Kidney epithelial cell (primary cell): ENCODE measurements at places on chromosomes 1 and 21. TPM values are rescaled to one million over a fixed set of nuclear protein-coding genes. Genes with fewer than 3 reads are reported as not detected.
A peak's percentile ranks its signal among the peaks of the same experiment; 100 is the strongest.

DNA sequence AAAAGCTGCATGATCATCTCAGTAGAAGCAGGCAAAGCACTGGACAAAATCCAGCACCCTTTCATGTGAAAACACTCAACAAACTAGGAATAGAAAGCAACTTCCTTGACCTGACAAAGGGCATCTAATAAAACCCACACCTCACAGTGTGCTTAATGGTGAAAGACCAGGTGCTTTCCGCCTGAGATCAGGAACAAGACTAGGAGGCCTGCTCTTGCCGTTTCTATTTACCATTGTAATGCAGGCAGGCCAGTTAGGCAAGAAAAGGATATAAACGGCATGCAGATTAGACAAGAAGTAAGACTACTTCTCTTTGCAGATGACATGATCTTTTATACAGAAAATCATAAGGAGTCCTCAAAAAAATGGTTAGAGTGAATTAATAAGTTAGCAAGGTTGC, 37.2 kb downstream of the SLC37A1 start:
- DNase-seq, result no peak

DNA sequence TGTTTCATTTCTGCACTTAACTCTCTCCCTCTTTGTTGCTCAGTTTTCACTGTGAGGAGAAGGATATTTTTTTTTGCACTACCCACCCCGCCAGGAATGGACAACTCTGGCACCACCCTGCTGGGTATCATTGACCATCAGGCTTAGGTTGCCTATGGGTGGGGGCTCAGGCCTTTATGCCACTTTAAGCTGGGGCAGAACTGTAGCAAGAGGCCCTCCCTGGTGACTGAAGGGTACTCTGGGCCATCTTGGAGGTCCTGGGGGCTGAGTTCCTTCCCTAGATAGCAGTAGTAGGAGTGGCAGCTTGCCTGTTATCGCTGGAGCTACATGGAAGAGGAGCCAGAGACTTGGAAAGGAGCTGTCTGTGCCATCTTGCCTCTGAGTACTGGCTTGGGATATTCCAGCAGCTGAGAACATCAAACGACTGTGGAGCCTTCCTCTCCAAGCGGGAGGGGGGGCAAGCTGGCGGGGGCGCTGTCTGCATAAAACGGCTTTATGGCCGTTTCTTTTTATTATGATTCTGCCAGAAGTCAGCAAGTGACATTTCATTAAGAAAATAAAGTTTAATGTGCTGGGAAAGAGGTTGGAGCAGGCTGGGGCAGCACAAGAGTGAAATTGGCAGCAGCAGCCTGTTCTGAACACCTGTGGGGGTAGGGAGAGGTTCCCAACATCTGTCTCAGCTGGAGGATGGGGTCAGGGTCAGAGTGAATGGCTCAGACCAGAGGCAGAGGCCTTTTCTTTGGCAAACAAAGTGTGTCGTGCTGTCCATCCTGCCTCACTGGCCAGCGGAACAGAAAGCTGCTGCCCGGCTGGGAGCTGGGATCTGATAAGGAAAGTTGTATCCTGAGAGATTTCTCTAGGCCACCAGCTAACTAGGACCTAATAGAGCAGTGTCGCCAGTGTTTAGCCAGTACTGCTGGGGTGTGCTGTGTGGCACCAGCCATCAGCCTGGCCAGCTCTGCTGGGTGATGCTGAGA, 32.9 kb downstream of the TMEM53 start:
- DNase-seq, result no peak

- no peak for DNase-seq
Measured at GRCh38 chr1:71054281-71054731, 6.7 kb upstream of the PTGER3 start.

- no peak for DNase-seq
Measured at GRCh38 chr1:43491061-43491460, 37.3 kb upstream of the HYI start.

- DNase-seq, result no peak
Measured at GRCh38 chr1:152190589-152190988, 31.6 kb upstream of the RPTN start.

DNA sequence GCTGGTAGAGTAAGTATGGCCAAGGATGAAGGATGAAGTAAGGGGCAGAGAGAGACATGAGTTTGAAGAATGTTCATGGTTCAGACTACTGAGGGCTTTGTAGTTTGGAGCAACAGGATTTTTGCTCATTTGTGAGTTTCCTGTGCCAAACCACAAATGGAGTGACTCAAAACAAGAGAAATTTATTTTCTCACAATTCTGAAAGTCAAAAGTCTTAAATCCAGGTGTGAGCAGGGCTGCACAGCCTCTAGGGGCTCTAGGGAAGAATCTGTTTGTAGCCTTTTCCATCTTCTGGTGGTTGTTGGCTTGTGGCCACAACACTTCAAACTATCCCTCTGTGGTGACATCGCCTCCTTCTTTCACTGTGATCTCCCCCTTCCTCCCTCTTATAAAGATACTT, 58.9 kb downstream of the RHOU start:
- no peak for DNase-seq

DNA sequence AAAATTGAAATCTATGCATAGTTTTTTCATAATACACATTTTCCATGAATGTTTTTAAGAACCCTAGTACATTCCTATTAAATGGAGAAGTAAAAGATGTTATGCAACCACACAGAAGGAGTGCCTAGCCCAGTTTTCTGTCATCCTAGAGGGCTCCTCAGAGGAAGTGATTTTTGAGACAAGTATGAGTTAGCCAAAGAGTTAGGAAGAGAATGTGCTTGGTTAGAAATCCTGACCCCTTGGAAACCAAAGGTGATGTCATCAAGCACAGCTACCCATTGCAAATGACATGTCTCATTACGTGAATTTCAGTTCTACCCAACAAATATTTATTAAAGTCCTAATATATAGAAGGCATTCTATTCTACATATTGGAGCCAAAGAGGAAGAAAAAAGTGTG, 88.9 kb upstream of the TNFSF4 start:
- no peak for DNase-seq

GRCh38 chr1:93804412-93804811, 74.6 kb downstream of the DNTTIP2 start:
- DNase-seq, result peak; percentile 43

DNA sequence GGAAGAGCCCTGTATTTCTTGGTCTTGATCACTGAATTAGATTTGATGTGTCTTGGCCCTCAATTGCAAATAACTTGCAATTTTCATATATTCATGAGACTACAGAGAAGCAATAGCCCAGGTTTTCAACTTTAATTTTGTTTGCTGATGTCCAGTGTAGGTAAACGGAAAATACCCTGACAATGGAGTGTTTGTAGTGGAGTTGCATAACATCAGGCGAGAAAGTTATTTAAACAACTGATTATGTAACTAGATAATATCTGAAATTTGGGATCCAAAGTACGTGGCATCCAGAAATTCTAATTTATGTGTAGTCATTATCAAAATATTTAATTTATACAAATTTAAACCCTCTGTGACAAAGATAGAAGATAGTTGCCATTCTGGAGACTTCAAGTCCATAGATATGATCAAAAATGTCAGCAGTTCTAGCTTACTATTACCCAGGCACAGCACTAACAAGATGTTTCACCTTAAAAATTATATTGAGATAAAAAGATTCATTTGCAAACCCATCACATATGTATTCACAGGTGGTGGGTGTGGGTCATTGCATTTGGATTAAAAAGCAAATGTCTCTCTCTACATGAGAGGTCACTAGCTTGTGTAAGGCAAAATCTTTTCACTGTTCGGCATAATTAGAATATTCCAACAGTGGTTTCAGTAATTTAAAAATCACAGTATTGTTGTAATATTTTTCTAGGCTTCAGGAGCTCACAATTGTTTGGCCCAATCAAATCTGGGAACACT, 150.7 kb downstream of the KCTD3 start:
- no peak for DNase-seq

- DNase-seq, result no peak
Measured at GRCh38 chr1:37096523-37096922, 62.2 kb upstream of the GRIK3 start.

- no peak for DNase-seq
Measured at GRCh38 chr1:244414543-244414942, 37.2 kb downstream of the ADSS2 start.

- no peak for DNase-seq
Measured at GRCh38 chr21:14889080-14889810, 175.6 kb downstream of the NRIP1 start.

- DNase-seq, result peak; percentile 71
Measured at GRCh38 chr1:159000625-159001024, 9.1 kb upstream of the IFI16 start.

DNA sequence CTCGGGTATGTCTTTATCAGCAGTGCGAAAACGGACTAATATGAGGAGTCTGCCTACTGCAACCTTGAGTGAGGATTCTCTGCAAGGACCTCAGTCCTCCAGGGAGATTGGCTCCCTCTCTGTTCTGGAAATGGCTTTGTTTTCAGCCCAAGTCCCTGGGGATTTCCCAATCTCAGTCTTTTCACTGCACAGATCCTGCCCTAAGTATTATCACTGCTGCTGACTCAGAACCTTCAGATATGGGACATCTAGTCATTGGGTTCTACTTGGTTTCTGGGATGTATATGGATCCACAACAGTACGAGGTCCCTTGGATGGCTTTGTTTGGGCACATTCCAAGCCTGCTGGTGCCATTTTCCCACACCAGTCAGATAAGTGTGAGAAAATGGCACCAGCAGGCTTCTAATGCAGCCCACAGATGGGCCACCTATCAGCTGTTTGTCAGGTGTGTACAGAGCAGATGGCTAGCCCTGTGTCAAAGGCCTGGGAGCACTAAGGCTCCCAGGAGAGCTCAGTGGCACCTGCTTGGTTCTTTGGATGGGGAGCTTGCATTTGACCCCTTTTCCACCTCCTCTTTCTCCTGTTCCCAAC, 27.4 kb downstream of the ELF3 start:
- DNase-seq, result no peak

GRCh38 chr1:40641601-40642242, 23.8 kb downstream of the RIMS3 start:
- no peak for DNase-seq

DNA sequence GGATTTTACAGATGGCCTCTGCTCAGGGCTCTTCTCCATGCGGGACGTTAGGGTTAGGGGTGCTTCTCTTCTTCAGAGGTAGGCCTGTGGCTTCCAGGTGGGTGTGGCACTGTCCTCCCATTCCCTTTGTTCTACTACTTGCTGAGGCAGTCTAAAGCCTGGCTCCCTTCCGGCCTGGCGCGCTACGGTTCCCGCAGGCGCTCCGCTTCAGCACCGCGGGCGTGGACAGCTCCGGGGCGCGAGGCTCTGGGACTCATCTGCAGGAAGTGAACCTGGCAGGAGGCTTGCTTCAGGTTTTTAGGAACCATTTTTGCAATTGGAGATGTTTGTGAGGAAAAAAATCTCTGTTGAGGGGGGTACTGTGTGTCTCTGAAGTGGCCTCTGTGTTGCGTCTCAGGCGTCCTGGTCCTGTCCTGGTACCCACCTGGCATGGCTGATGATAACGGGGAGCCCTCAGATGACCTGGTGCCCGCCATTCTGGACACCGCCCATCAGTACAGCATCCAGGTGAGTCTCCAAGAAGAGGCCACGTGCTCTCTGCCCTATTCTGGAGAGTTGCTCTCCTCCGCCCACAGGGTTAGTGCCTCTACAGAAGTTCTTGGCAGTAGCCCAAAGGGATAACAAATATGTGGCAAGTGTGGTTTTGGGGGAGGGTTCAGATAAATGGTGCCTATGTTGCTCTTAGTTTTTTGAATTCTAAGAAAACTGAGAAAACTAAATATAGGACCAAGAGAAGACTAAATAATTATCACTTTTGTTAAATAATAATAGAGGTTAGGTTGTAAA, 1.9 kb downstream of the MANEAL start:
- no peak for DNase-seq

DNA sequence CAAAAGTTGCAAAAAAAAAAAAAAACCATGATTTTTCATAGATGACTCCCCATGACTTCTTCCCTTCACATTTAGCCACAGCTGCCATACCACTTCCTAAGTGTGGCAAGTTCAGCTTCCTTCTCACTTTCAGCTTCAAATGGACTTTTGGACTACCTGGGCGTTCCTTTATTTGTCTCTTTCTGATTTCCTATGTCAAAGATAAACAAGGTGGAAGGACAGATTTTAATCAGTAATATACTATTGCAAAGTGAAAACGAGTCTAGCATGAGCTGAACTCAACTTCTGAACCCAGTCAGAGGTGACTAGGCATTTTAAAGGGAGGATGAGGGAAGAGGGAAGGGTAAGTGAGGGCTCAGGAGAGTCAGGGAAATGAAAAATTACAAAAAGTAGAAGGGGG, 14.4 kb upstream of the SCCPDH start:
- no peak for DNase-seq

GRCh38 chr21:31509194-31510017, 150.1 kb upstream of the SOD1 start:
- DNase-seq, result no peak

DNA sequence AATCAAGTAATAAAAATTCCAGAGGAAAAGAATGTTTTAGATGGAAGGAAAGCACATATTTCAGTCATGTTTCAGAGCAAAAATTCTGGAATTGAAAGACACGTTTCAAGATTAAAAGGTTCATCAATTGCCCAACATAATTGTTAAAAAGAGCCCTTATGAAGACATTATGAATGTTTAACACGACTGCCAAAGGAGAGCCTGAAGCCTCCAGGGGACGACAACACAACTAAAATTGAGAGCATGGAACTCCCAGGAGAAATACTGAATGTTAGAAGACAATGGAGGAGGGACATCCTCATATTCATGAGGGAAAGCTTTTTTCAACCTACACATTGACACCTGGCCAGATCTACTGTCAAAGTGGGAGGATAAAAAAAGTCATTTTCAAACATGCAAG, 16.0 kb downstream of the OR2T11 start:
- no peak for DNase-seq

DNA sequence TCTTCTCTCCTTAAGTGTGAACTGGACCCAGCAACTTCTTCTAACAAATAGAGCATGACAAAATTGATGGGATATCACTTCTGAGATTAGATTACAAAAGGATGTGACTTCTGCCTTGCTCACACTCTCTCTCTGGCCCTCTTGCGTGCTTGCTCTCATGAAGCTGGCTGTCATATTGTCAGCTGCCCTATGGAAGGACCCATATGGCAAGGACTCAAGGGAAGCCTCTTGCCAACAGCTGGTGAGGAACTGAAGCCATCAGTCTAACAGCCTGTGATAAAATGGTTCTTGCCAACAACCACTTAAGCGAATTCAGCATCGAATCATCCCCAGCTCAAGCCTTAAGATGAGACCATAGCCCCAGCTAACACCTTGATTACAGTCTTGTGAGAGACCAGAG, 4.8 kb upstream of the TLR5 start:
- DNase-seq, result no peak

Gene LSS
- total RNA-seq, result 74.5 and 93.0 TPM in 2 replicates

Gene CAMSAP2
- 31.9 TPM in 2 replicates for total RNA-seq

Gene TFF2
- total RNA-seq, result not detected in 2 replicates

Gene MTHFR
- total RNA-seq, result 23.1 and 26.6 TPM in 2 replicates

Gene INAVA
- total RNA-seq, result 185 and 292 TPM in 2 replicates

Gene GPR157
- total RNA-seq, result 6.4 and 9.4 TPM in 2 replicates

Gene HOOK1
- total RNA-seq, result 8.9 and 10.9 TPM in 2 replicates

Gene RBM11
- total RNA-seq, result 4.6 and 6.1 TPM in 2 replicates

Gene RASAL2
- 18.3 and 20.8 TPM in 2 replicates for total RNA-seq

Gene CALML6
- 0.04 TPM in 1 of 2 replicates, not detected in the other for total RNA-seq

Gene ADAMTS1
- 27.1 and 32.9 TPM in 2 replicates for total RNA-seq

Gene GBP7
- total RNA-seq, result not detected in 2 replicates

Gene SUCO
- 37.4 and 42.9 TPM in 2 replicates for total RNA-seq
